ENCODE measurements at places on chromosomes 11 and 22.

DNA sequence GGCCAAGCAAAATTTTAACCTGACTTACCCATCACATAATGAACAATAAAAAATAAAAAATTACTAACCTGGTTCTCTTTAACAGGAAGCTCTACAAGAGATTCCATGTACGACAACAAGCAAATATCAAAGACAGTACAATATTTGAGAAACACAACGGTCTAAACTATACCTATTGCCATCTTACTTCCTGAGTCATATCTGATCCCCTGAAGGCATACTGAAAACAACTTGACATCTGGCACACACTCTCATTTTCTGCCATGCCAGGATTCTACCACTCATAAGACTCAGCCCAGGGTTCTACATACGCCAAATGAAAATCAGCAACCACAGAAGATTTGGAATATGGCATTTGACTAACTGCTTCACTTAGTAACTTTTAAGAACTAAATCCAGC, 13.8 kb downstream of the DENND5A start:
- no peak for DNase-seq

DNA sequence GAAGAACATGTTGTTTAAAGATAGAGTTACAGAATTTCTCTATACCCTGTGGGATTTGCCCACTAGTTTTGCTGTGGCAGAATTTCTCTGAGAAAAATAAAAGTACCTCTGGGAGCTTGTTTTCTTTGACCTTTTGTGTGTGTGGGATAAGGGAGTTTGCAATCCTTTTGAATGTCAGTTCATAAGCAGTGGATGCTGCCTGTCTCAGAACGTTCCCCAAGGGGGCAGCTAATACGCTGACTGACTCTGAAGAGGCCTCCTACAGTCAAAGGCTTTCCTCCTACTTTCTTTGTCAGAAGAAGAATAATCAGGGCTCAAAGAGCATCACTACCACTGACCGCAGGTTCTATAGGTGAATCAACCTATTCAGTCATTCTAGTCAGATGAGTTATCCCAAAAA, 140.6 kb downstream of the AASDHPPT start:
- no peak for DNase-seq

- DNase-seq, result no peak
These were observed at the start of gene UPB1 for GRCh38 chr22:24494528-24495364. Gene UPB1, plus strand, starts transcription at chr22:24495332. Its CDS starts 72 bp downstream, at chr22:24495404.

GRCh38 chr22:40610329-40610850, 26.1 kb downstream of the MRTFA start:
- DNase-seq, result no peak

DNA sequence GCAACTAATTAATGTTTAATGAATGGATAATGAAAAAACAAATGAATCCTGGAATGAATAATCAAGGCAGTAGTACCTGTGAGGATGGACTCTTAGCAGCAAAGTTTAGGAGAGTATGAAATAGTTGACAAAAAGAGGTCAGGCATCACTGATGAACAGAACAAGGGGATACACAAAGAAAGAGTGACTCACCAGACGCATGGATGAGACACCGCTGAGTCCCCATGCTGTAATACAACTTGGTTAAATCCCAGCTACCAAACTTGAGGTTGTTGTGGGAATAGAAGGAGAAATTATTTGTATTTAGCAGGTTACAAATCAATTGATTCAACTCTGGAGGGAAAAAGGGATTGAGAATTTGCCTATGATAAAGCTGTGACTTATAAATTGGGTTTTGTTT, 976.9 kb upstream of the TENM4 start:
- no peak for DNase-seq

DNA sequence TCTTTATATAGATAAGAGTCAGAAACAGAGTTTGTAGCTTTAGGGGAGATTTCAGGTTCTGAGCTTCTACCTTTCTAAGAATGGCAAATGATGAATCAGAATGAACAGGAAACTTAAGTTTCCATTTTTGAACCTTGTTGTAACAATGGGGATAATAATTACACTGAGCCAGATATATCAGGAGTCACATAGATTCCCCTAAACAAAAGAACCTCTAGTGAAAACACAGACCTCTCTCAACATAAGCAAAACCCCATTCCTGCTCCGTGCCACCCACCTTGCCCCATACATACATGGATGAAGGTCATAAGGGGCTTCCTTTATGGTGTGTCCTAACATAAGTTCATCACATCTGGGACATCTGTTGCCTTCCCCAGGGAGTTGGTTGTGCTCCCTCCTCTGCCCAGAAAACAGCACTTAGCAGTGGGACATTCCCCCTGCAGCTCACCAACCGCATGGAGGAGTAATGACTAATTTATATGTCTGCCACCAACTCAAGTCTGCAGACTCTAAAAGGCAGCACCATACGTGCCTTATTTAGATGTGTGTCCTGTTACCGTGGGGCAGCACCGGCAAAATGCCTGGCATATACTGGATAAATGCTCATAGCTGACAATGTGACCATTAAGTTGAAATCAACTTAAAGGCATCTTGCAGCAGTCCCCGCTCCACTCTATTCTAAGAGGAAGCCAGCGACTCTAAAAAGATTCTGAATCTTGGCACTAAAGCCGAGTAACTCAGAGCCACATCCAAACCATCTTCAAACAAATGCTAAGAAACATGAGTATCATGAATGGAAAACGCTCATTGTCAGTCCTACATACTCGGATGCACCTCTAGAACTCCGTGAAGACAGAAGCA, 8.0 kb downstream of the JAML start:
- DNase-seq, result peak; percentile 42

GRCh38 chr11:70710601-70711000, 312.3 kb downstream of the CTTN start:
- no peak for DNase-seq

- DNase-seq, result no peak
These were observed 282.5 kb upstream of the ISX start for GRCh38 chr22:34783436-34783835.

Measured in stimulated activated CD4-positive, alpha-beta T cell treated with anti-CD3 and anti-CD28 coated beads, Interleukin-2, amount 100 ng/mL, for 4 hours (primary cell).